ENCODE measurements at places on chromosomes 7 and 10.

GRCh38 chr7:21984042-21984441 is 38.3 kb upstream of the CDCA7L start:
- DNase-seq = no peak

DNA sequence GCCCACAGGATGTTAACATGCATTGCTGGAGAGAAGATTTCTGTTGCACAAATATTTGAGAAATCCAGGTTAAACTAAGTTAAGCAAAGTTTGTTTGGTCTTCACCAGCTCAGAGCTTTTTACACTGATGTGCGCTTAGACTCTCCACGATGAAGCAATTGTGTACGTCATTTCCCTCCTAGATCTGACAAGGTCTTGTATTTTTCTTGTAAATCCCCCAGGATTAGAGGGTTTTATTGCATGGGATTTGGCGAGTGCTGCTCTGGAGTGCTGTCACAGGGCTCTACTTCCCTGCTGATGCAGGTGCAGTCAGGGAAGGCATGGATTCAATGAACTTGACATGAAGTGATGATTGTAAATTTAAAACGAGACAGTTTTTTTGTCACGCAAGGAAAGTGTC is 173.3 kb downstream of the PDE1C start:
- DNase-seq = peak; percentile 55

DNA sequence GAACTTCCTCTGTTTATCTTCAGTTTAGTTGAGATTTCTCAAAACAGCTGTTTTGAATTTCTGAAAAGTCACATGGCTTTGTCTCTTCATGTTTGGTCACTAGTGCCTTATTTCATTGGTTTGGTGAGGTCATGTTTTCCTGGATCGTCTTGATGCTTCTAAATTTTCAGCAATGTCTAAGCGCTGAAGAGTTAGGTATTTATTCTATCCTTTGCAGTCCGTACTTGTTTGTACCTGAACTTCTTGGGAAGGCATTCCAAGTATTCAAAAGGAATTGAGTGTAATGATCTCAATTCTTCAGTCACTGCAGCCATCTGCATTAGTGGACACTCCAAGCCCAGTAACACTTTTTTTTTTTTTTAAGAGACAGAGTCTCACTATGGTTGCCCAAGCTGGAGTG is 67.7 kb downstream of the HERC4 start:
- DNase-seq = peak; percentile 20

DNA sequence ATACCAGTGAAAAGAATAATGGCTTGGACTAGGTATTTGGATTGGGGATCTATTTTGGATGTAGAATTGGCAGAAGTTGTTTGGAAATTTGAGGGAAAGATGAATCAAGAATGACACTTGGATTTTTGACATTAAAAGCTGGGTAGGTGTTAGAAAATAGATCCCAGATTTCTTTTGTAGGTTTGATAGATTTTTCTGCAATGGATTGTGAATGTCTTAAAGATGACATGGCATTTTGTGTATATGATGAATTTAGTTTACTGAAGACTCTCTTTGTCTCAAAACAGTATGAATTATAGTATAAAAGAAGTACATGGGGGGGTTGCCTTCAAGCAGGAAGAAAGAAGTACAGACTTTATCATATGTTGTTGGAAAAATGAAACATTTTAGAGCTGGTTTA is 75.8 kb downstream of the MPLKIP start:
- DNase-seq = peak; percentile 10

- DNase-seq = peak; percentile 30
Observed at GRCh38 chr7:22549667-22550513, 49.9 kb upstream of the STEAP1B start.

- no peak for DNase-seq
Observed at GRCh38 chr7:55343860-55344606, 21.1 kb upstream of the LANCL2 start.

GRCh38 chr10:1206601-1207000 is 150.4 kb downstream of the WDR37 start:
- DNase-seq = no peak

- DNase-seq = no peak
Observed at GRCh38 chr7:105792488-105793370, 83.7 kb downstream of the ATXN7L1 start.

DNA sequence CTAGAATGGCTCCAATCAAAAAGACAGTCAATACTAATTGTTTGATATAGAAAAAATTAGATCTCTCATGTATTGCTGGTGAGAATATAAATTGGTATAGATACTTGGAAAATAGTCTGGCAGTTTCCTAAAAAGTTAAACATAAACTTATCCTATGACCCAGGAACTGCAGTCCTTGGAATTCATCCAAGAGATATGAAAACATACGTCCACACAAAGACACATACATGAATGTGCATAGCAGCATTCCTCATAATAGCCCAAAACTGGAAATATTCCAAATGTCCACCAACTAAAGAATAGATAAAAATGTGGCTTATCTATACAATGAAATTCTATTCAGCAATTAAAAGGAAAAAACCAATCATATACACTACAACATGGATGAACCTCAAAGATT is 128.4 kb downstream of the ZFAND4 start:
- no peak for DNase-seq

DNA sequence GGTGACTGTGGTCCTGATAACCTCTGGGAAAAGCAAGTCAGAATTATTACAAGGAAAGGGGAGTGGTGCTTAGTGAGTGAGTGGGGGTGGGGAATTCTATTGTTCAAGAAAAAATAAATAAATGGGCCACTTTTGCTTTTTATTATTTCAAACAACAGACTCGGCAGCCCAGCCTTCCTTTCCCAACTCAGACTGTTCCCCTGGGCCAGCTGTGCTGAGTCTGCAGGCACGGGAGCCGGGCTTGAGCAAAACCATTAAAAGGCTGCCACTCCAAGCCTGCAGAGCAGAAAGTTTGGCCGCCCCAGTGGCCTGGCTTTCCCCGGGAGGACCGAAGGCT is 90.0 kb downstream of the PLXNA4 start:
- no peak for DNase-seq

GRCh38 chr10:10946801-10947200 is 70.9 kb upstream of the CELF2 start:
- no peak for DNase-seq

DNA sequence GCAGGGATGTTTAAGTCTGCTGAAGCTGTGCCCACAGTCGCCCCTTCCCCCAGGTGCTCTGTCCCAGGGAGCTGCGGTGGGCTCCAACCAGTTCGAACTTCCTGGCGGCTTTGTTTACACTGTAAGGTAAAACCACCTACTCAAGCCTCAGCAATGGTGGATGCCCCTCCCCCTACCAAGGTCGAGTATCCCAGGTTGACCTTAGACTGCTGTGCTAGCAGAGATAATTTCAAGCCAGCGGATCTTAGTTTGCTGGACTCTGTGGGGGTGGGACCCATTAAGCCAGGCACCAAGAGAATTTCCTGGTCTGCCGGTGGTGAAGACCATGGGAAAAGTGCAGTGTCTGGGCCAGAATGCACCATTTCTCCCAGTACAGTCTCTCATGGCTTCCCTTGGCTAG is 56.0 kb downstream of the CCDC7 start:
- no peak for DNase-seq

GRCh38 chr7:28477041-28477442 is 64.7 kb downstream of the CREB5 start:
- no peak for DNase-seq

- peak; percentile 89 for DNase-seq
Observed at GRCh38 chr10:86755740-86756510, 494 bp upstream of the BMPR1A start.

GRCh38 chr7:380711-381210 is 90.8 kb downstream of the FOXL3 start:
- no peak for DNase-seq

GRCh38 chr10:108450280-108450679 is 1285.8 kb upstream of the SORCS1 start:
- DNase-seq = no peak
